ENCODE measurements at places on chromosomes 3 and 15.
A peak's percentile ranks its signal among the peaks of the same experiment; 100 is the strongest.

GRCh38 chr3:163438760-163439159 lies 1639.5 kb downstream of the SI start:
- DNase-seq, result no peak

GRCh38 chr3:57011022-57011421 lies 49.4 kb upstream of the SPATA12 start:
- no peak for DNase-seq

- no peak for DNase-seq
Observed at GRCh38 chr3:55449527-55449926, 37.6 kb downstream of the WNT5A start.

- peak; percentile 91 for DNase-seq
Observed at GRCh38 chr15:77650265-77650664, 17.6 kb upstream of the LINGO1 start.

DNA sequence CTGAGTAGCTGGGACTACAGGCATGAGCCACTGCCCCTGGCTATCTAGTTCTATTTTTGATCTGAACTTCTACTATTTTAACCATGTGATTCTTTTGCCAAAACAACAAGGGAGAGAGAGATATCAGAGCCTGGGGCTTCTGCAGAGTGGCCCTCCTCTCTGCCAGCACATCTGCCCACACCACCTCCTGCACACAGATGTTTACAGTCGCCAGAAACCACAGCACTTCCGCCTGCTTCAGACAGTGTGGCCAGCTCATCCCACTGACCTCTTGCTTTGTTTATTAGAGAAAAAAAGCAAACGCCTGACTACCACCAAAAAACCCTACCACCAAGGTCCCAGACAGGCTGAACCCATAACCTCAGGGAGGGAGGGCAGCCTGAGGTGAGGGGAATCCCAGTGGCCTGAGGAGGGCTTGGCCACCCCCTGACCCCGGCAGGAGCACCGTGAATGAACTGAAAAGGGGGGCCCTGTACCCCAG lies 85.9 kb upstream of the ABHD2 start:
- DNase-seq, result peak; percentile 74

DNA sequence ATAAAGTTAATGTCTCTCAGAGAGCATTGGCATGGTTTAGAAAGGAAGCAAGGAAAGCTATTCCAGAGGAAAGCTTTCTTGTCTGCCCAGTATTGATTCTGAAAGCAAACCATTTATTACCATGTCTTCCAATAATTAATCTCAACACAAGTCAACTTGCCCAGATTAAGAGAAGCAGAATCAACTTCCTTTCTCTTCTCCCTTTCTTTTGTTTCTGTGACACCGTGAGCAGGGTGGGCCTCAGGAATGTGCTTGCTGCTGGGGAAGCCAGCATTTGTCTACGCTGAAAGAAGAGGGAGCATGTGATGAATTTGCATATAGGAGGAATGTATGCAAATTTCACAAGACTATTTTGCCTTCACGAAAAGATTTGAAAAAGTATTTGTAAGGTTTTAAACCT lies 368.6 kb upstream of the ROPN1 start:
- no peak for DNase-seq

DNA sequence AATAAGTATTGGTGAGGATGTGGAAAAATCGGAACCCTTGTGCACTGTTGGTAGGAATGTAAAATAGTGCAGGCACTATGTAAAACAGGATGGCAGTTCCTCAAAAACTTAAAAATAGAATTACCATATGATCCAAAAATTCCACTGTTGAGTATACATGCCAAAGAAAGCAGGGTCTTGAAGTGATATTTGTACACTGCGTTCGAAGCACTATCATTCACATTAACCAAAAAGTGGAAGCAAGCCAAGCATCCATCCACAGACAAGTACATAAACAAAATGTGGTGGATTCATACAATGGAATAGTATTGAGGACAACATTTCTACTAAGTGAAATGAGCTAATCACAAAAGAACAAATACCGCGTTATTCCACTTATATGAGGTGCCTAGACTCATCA lies 200.7 kb downstream of the TJP1 start:
- DNase-seq, result no peak

DNA sequence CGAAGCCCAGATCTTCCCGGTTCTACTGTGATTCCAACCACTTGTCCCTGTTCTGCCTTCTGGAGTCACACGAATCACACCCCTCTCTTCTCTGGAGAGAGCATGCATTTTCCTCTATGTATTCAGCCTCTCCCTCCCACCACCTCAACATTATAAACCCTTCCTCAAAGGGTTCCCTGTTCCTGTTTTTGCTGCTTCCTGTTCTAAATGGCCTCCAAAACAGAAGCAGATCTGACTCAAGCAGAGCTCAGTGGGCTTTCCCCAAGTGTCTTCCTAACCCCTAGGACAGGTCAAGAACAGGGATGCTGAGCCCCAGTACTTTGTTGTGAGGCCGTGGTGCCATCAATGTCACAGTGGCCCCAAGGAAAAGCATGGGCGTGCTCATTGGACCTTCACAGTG lies 75.7 kb upstream of the ARNT2 start:
- DNase-seq, result no peak

GRCh38 chr3:108505811-108506210 lies 4.6 kb downstream of the MYH15 start:
- DNase-seq, result no peak

DNA sequence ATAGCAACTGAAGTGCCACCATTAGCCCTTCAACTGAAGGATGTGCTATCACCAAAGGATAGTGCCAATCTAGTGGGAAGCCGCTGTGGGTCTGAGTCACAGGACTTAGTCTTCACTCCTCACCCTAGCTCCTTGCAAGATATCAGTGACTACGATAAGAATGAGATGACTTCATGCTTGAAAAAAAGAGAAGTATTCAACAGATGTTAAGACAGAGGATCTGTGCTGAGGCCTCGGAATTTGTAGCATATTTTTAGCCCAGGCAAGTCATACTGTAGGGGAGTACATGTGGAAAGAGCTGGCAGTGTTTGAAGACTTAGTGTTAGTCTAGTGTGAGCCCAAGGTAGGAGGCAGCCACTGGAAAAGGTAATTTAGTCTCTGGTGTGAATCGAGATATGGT lies 270.7 kb upstream of the LRTM1 start:
- DNase-seq, result peak; percentile 69

DNA sequence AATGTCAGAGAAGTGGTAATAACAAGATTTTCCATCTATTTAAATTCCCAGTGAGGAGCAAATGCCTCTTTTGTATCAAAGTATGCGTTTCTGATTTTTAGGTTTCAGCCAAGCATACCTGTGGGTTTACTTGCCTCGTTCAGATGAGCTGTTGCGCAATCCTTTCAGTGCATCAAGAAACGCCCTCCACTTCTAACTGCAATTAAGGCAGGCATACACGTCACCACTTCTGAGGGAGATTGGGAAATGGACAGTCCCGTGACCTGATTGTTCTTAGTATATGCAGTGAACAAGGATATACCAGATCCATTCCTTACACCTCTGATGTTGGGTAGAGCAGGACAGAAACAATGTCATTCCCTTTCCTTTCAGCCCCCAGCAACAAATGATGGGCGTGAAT lies 219.0 kb downstream of the ITPR1 start:
- peak; percentile 91 for DNase-seq

DNA sequence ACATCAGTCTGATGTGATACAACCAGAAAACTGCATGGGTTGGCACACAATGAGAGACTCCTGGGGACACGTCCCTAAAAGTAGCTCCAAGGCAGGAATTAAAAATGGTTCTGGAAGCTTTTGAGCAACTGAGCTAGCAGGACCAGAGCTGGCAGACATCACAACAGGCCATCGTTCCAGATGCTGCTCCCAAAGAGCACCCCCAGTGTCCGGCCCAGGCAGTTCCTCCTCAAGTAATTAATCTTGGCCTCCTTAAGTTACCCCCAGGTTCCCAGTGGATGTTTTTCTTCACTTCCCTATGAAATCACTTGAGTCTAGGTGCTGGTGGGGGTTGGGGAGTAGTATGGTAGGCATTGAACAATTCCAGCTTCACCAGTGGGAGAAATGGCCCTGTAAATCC lies 711.6 kb downstream of the MECOM start:
- DNase-seq, result no peak

- DNase-seq, result no peak
Observed at GRCh38 chr3:37214076-37214475, 39.7 kb upstream of the LRRFIP2 start.

- DNase-seq, result peak; percentile 85
Observed at GRCh38 chr3:184289426-184289938, 9.6 kb upstream of the PSMD2 start.

DNA sequence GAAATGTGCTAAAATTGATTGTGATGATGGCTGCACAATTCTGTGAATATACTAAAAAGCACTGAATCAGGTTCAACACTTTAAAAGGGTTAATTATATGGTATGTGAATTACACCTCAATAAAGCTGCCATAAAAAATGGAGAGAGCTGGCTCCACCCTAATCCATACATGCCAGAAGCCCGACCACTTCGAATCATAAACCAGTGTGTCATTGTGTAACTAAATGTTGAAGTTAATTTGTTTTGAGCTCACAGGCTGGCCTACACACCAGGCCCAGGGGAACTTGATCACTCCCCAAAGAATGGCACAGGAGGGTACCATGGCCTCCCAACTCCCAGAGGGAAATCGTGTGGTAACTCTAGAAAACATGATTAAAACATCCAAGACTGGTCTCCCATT lies 14.0 kb downstream of the PLCD1 start:
- DNase-seq, result no peak

DNA sequence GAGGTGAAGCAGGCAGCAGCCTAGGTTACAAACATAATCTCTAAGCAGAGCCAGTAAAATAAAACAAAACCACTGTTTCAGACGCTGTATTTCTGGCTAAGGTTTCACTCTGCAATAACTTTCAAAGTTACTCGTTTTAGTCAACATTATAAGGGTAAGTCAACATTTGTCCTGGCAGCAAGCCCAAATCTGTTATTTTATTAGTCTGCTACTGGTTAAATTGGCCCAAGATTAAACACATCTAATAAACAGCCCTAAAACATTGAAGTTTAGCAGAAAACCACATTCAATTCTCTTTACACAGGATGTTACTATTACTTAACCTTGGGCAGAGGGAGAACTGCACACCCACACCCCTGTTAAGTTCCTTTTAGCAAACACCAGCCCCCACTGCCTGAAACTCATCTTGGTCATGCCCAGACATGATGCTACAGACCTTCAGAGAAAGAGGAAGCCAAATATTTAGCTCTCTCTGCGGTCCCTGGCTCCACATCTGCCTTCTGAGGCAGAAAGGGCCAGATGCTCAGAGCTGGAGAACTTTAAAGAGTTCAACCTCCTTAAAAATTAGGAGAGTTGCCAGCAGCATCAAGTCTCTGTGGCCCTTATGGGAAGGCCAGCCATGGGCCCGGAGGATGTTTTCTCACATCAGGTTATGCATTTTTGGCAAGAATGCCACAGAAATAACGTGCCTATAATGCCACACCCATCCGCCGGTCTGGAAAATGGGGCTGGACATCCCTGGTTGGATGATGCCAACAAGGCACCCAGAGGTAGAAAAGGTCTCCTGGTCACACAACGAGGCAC lies 17.9 kb downstream of the ARHGEF3 start:
- peak; percentile 50 for DNase-seq

GRCh38 chr15:87293031-87293430 lies 963.5 kb downstream of the NTRK3 start:
- no peak for DNase-seq

DNA sequence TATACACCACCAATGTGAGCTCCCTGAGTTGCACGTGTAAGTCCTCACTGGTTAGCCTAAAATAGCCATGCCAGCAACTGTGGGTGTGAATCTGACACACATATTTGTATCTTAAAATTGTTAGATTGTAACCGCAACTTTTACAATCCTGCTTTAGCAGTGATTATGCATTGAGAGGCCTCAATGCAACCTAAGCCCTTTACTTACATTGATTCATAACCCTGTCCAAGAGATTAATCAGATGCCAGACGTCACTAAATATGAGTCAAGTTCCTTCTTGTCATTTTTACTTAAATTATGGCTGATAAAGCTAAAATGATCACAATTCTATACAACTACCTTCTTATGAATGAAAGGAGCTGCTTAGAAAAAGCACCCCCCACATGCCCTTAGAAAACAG lies 46.9 kb downstream of the IL17RD start:
- DNase-seq, result no peak

- no peak for DNase-seq
Observed at GRCh38 chr3:183106635-183107034, 7.3 kb upstream of the MCCC1 start.

- DNase-seq, result no peak
Observed at GRCh38 chr3:152241142-152242017, 27.3 kb upstream of the MBNL1 start.

DNA sequence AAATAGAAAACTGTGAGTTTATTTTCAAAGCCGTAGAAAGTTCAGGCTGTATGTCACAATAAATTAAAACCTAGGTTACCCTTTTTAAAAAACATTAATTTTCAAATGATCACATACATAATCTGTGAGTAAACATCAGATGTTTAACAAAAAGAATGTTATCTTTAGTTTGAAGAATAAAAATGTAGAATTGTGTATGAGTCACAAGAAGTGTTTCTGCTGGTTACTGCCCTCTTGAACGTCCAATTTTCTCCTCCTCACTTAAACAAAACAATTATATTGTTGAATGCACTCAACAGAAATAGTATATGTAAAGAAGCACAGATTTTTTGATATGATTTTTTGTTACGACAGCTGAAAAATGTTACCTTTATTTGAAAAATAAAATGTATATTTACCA lies 855.1 kb downstream of the ROBO1 start:
- no peak for DNase-seq

DNA sequence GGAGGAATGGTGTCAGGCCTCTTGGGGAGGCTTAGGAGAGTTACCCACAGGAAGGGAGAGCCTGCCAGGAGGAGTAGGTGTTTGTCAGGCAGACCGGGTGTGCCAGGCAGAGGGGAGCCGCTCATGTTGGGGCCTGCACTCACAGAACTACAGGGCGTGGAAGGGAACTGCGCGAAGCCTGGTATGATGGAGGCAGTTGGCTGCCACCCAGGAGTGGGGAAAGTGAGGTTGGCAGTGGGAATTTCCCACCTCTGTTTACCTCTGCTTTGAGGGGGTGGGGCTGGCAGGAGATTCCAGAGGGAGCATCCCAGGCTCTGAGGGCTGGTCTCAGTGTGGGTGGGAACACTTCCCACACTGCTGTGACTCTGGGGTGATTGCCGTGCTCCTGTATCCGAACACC lies 99.9 kb downstream of the SLCO3A1 start:
- no peak for DNase-seq

GRCh38 chr3:52218454-52218853 lies 7.0 kb downstream of the TLR9 start:
- peak; percentile 42 for DNase-seq

GRCh38 chr3:136994772-136995516 lies 37.2 kb downstream of the IL20RB start:
- DNase-seq, result no peak

GRCh38 chr3:118765636-118766305 lies 268.9 kb downstream of the IGSF11 start:
- DNase-seq, result no peak

GRCh38 chr3:177443469-177443868 lies 246.2 kb upstream of the TBL1XR1 start:
- peak; percentile 83 for DNase-seq

DNA sequence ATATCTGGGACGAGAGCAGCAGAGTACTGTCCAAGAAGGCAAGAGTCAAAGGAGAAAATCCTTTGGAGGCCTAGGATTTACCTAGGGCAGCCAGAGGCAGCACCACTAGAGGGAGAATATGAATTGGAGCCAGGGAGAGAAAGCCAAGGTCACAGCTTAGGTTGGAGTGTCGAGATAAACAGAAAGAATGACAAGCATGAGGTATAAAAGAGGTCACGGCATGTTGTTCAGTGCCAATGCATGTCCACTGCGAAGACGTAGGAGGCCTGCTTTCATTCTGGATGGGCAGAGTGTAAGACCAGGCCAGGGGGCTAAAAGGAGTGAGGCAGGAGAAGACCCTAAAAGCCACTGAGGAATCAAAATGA lies 47.2 kb downstream of the THBS1 start:
- no peak for DNase-seq
